Thymus (tissue), 14 donors: ENCODE measurements at places on chromosomes 1 and 21. TPM values are rescaled to one million over a fixed set of nuclear protein-coding genes. Genes with fewer than 3 reads are reported as not detected.

DNA sequence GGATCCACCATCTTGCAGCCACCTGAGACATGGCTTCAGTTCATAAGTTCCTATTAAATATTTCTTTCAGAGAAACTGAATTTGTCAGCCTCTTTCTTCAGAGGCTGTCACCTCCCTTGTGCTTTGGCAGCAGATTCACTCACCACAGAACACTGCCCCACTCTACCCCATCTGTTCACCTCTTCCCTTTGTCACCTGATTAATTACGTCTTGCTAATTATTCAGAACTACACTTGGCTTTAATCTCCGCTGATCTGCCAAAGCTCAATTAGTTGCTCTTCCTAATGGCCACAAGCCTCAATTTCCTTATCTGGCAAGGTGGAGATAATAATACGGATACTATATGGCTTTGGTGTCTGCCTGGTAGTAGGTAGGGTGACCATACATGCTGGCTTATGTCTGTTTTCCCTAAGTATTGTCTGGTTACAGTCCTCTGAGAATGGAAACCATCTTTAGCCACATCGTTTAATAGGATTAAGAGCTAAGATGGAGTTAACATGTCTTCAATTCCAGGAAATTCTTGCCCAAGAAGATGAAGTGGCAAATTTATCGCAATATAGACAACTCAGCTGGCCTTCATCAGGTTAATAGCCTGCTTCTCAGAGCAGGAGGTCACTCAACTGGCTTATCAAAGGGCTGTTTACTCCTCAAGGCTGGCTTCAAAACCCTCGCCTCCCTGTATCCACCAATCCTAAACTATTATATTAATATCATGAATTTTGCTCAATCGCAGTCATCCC is 58.2 kb upstream of the ADAR start:
- DNase-seq = no peak

DNA sequence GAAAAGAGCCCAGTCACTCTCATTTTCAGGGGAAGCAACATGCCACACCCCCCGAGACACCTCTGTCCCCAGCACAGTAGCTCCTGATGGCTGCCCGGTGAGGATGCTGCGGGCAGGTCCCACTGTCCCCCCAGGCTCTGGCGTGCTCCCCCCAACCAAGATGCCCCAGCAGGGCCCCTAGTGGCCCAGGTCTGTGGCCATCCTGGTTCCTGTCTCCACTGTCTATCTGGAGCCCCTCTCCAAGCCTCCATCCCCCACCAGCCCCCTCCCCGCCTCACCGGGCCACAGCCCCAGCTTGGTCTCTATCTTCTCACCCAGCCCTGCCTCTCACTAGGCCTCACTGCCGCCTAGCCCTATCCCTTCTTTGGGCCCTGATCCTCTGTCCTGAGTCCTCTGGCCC is 61.8 kb downstream of the UBIAD1 start:
- no peak for DNase-seq

DNA sequence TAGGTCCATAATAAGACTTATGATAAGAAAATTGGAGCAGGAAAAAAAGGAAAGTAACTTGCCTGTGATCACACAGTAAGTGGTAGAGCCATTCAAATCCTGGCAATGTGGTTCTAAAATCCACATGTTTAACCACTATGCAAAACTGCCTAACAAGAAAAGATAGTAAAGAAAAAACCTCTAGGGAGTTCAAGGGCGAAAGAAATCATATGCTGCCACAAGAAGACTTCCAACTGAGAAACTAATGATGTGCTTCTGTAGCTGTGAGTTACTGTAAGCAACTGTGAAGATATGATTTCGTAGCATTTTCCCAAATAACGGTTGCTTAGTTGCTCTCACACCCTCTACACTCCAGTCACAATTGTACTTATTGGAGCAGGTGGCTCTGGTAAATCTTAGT is 20.9 kb upstream of the LYPLAL1 start:
- DNase-seq = no peak

GRCh38 chr1:2815551-2815950 is 14.1 kb upstream of the TTC34 start:
- DNase-seq = no peak

GRCh38 chr1:228923973-228924686 is 188.9 kb downstream of the RHOU start:
- DNase-seq = no peak

DNA sequence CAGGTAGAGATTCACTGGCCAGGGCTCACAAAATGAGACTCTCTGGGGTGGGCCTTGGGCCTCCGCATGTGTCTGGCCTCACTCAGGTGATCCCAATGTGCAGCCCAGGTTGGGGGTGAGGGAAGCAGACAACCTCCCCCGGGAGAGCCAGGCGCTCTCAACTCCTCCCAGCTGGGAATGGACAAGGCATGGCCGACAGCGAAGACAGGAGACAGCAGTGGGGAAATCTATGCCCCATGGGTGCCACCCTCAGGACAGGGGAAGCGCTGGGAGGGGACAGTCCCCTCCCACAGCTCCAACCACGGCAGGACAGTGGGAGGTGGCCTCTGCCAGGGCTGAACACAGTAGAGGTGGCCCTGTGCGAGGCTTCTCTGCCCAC is 47.7 kb downstream of the PRDM15 start:
- no peak for DNase-seq

DNA sequence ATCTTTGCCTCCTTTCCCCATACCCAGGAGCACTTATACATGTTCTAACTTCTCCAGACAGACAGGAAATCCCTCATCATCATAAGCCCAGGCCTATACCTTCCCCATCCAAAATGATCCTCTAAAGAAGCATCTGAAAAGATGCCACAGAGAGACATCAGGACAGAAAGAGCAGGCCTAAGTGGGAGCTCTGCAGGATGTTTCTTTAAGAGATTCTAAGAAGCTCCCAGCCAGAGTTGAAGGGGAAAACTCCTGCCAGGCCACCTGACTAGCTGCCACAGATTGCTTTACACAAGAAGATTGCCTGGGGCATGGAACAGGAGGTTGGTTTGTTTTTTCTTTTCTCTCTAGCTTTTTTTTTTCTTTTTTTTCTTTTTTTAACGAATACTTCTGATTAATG is 275.8 kb downstream of the VAV3 start:
- DNase-seq = no peak

- DNase-seq = no peak
These were observed 24.2 kb upstream of the EYA3 start for GRCh38 chr1:28112388-28113241.

DNA sequence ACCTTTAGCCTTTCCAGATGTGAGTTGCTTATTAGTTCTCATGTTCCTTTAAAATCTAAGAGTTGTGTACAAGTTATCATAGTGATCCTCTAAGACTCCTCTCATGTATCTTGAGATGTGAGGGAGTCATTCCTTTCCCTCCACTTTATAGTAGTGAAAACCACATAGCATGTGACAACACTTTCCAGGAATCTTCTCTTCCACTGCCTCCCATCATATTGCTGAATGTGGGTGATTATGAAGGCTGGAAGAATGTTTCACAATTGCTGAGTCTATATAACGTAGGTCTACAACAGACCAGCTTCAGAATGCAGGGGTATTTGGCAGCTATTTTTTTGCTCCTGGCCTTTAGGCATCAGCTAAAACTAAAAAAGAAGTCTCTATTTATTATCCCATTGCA is 44.7 kb upstream of the LRRC7 start:
- no peak for DNase-seq

Gene ZNF593OS
- not detected for total RNA-seq
